HAP-1 (cell line): ENCODE measurements at places on chromosomes 11 and 22.

DNA sequence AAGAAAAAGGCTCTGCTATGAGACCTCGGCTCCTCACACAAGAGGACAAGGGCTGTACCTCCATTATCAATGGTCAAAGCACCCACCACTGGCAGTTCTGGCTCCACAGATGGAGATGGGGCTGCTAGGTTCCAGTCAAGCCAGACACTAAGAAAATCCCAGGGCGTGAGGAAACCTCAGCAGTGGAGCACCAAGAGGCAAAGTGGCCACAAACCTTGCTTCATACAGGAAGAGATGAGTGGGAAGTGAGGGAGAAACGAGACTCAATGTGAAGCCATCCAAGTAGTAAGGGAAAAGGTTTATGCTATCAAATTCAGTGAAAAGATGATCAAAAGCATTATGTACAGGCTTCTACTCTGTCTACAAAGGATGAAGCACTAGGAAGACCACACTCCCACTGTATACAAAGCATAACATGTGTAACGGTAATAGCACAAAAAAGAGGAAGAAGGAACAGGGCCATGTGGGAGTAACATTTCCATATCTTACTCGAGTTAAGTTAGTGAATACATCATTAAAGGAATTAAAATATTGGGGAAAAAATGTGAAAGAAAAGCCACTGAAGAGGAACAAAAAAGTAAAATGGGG, 27.0 kb downstream of the POLDIP3 start:
- DNase-seq = no peak

- DNase-seq = no peak
These were observed 40.2 kb upstream of the CFAP300 start for GRCh38 chr11:102006835-102007566.

DNA sequence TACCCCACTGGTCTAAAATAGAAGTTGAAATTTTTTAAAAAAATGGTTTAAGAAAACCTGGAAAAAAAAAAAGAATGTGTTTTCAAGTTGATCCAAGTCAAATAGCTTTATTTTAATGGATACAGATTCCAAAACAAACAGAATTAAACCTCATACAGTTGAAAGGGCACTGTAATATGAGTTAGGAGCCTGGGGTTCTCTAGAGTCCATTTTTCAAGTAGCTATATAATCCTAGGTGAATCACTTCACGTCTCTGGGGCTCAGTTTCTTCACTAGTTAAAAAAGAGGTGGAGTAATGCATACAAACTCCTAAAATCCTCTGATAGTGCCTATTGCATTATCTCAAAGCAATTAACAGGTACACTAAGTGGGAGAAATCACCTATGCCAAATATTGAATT, 132.9 kb downstream of the BBOX1 start:
- DNase-seq = no peak

- no peak for DNase-seq
These were observed 25.6 kb upstream of the RRM1 start for GRCh38 chr11:4068962-4069361.

GRCh38 chr11:85114786-85115185, 512.4 kb downstream of the DLG2 start:
- no peak for DNase-seq

GRCh38 chr11:26651916-26652315, 69.9 kb downstream of the SLC5A12 start:
- no peak for DNase-seq

- no peak for DNase-seq
These were observed 24.8 kb upstream of the CYB5R3 start for GRCh38 chr22:42673898-42674401.

DNA sequence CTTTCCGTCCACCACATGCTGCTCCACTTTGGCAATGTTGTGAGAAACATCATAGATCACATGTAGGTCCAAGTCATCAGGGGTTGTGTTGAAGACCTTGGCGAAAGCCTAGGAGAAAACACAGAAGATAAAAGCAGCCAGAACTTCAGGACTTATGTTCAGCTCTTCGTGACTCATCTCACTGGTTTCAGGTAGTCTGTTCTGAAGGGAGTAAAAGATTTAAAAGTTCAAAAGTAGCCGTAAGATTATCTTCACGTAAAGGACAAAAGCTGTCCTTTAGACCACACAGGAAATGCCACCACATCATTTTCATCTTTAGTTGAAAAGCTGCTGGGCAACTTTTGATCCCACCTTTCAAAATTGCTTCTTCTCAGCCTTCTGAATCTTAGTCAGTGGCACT, 16.9 kb downstream of the RTCB start:
- DNase-seq = no peak

DNA sequence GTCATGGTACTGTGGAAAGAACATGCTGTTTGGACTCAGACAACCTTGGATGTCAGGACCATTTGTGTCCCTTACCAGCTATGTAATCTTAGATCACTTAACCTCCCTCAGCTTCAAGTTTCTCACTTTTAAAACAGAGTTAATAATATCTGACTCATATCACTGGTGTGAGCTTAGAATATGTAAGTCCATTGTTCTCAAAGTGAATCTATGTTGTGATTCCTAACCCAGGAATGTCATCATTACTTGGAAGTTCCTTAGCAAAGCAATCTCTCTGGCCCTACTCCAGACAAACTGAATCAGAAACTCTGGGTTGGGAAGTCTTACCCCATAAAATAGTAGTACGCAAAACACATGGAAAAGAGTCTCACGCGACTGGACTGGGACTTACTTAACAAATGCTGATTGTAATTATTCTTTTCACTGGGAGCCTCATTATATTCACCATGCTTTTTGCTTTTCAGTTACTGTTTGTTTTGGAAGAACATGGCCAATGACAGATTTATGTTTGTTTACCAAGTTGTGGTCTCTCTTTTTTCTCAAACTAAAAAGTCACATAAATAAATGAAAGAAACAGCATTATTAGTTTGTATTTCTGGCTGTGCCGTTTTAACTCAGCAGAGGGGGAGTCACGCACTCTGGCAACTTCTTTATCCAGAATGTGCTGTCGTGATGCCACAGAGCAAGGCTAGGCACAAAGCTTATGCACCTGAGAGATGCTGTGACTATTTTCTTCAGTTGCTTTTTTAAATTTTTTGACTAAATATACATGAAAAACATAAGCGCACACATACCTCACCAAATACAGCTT, 217.7 kb upstream of the CTSC start:
- DNase-seq = no peak

DNA sequence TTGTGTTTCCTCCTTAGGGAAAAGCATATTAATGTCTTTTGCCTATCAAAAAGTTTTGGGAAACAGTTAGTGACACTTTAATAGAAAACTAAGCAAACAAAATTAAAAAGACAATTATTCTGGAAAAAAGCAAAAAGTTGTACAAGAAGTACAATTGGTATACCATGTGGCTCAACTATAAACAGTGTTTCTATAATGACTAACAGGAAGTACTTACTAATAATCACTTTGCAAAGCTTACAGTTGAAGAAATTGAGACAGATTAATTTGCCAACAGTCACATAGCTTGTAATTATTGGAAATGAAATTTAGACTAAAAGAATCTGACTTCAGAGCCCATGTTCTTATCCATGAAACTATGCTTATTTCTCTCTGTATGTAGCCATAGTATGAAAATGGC, 24.7 kb downstream of the PPME1 start:
- DNase-seq = no peak

- no peak for DNase-seq
These were observed 1.1 kb upstream of the IFITM10 start for GRCh38 chr11:1751531-1751921.

GRCh38 chr11:116384407-116384806, 388.4 kb downstream of the BUD13 start:
- DNase-seq = no peak

DNA sequence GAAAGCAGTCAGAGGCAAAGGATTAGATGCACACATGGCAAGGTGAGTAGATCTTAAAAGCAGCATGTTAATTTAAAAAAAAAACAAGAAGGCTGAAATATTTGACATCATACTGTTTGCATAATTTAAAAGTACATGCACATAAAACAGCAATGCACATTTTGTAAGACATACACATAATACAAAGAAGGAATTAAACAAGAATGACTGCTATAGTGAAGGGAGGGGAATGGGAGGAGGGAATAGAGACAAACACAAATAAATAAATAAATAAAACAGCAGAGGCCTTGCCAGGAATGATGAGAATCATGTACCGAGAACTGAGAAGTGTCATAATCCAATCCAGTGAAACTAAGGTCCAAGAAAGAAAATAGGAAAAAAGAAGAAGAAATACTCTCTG, 486.2 kb upstream of the API5 start:
- DNase-seq = no peak

DNA sequence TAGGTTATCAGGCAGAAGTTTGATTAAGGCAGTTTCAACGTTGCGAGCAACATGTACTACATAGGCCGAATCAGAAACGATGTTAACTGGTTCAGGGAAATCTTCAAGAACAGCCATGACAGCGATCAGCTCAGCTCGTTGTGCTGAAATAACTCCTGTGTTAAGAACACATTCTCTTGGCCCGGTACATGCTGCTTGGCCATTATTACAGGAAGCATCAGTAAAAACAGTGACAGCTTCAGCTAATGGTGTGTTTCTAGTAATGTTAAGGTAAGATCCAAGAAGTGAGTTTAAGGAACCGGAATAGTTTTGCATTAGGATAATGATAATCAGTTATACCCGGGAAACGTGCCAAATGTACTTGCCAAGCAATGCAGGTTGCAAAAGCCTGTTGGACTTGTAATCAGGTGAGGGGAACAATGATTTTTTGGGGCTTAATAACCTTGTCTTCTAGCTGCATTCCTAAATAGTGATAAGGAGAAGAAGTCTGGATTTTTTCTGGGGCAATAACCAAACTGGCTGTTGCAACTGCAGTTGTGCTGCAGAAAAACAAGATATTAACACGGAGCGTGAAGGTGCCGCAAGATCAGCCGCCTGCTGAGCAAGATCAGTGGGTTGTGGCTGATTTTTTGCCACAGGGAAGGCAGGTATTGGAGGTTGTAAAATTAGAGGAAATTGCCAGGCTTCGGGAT, 14.3 kb downstream of the OR52K1 start:
- no peak for DNase-seq

GRCh38 chr11:22510010-22510409, 115.6 kb downstream of the FANCF start:
- DNase-seq = no peak

- no peak for DNase-seq
These were observed 33.1 kb downstream of the LARGE1 start for GRCh38 chr22:33887173-33887572.

- DNase-seq = no peak
These were observed 41.8 kb upstream of the SORL1-AS1 start for GRCh38 chr11:121494355-121495099.

- DNase-seq = no peak
These were observed 14.0 kb upstream of the TP53I11 start for GRCh38 chr11:44964526-44965209.

GRCh38 chr22:33865996-33866395, 54.3 kb downstream of the LARGE1 start:
- no peak for DNase-seq

DNA sequence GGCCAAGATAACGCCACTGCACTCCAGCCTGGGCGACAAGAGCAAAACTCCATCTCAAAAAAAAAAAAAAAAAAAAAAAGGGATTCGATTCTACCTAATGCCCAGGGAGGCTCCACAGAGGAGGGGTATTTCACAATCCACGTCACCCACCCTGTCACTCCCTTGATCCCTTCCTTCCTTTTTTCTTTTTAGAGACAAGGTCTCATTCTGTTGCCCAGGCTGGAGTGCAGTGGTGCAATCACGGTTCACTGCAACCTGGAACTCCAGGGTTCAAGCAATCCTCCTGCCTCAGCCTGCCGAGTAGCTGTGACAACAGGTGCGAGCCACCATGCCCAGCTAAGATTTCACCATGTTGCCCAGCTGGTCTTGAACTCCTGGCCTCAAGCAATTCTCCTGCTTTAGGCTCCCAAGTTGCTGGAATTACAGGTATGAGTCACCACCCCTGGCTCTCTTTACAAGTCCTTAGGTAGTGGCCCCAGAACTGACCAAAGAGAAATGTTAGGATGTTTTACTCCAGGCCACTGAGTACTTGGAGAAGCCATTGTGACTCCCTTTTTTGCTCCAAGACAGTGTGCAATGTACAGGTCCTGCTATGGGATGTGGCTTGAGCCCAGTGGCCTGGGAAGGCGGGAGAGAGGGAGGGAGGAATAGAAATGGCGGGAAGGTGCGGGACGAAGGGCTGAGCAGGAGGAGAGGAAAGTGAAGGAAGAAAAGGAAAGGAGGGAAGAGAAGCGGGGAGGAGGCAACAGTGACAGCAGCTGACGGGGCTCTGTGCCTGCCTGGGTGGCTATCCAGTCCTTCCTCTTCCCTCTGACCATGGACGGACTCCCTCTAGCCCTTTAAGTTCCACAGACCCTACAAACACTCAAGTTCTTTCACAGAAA, 11.8 kb upstream of the FXYD2 start:
- DNase-seq = peak; percentile 3

DNA sequence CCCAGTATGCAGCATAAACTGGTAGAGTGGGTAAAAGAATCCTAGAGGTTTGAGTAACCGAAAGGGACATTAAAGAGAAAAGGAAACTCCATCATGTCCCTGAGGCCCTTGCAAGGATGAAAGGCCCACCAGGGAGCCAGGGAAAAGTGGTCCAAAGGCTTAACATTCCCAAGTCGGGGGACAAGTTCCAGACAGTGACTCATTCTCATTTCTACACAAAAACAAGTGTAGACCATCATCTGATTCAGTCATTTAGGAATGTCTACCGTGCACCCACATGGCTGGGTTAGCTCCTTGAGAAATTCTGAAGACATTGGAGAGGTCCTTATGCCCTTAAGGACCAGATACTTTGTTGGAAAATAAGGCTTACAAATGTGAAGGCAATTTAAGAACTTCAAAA, 4.8 kb upstream of the NOX4 start:
- no peak for DNase-seq

DNA sequence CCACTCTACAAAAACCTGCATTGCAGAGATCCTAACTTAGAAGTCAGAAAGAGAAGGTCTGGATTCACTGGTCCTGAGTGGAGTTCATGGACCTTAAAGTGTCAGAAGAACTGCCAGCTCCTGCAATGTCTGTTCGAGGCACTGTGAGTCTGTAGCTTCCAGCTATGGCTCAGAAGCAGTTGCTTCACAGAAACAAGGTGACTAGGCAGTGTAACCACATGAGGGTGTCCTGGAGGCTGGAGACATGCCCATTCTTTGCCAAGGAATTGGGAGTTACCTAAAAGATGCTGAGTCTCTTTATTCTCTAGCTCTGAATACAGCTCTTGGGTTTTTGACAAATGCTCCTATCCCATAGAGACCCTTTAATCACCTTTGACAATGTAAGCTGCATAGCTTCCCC, 130.5 kb downstream of the SPON1 start:
- no peak for DNase-seq
